ENCODE measurements at places on chromosomes 7 and 10.

DNA sequence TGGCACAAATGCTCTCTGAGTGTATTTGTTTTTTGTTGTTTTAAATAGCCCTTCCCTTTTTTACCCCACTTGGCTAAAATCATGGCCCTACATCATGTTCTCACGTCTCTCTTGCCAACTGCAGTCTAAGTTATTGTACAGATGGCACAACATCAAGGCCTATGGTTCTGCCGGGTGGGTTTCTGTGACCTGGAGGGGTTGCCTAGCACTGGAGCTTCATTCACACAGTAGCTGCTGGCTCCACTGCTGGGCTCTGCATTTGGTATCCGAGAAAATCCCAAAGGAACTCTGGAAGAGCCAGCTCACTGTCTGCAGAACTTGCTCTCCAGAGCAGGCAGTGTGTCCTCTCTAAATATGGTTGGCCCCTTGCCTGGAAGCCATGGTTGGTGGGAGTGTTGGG, 120.6 kb downstream of the LRRC4 start:
- DNase-seq = no peak

DNA sequence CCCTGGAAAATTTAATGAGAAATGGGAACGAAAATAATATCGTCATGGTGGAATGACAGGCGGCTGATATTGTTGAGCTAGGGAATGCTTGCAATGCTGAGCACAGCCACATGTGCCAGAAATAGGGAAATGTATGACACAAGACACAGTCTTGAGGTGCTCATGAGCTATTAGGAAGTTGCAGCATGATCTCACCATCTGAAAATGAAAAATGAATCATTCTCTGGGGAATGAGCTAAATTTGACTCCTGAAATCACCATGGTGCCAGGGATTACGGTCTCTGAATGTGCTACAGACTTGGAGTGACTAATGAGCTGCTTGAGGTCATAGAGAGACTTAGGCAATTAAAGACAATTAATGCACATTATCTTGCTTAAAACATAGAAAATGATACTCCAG, 845.0 kb downstream of the CNTNAP2 start:
- DNase-seq = no peak

GRCh38 chr10:108112218-108112617, 947.7 kb upstream of the SORCS1 start:
- DNase-seq = no peak

- no peak for DNase-seq
Measured at GRCh38 chr7:27102581-27103442, at the start of gene HOXA2. Gene HOXA2 (minus strand): TSS chr7:27102683. CDS start chr7:27102500, 183 bp downstream.

DNA sequence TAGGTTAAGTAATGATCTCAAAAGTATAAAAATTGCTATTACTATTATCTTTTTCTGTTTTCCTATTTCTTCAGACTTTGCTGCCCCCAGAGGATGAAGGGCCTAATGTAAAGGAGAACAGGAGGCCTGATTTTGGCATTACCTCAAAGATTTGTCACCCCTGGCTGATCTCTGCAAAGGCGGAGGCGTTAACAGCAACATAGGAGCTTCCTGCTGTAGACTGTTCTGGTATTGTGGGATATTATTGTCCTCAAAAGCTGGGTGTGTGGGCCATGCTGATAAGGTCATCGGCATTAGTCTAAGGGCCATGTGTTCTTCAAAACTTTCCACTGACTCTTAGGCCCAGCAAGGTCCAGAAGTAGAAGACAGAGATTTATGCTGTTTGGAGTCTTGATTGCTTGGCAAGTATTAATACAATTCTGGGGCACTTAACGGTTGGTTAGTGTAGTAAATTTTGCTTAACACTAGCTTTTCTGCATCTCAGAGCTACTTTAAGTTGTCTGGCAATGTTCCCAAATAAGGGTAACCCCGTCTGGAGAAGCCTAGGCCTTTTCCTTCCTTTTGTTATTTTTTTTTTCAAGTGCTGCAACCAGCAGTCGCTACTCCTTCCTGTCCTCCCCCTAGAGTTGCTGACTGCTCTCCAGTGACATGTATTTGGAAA, 14.0 kb upstream of the ENTPD1 start:
- DNase-seq = no peak

- peak; percentile 52 for DNase-seq
Measured at GRCh38 chr10:133393401-133394063, 425 bp upstream of the MTG1 start.

DNA sequence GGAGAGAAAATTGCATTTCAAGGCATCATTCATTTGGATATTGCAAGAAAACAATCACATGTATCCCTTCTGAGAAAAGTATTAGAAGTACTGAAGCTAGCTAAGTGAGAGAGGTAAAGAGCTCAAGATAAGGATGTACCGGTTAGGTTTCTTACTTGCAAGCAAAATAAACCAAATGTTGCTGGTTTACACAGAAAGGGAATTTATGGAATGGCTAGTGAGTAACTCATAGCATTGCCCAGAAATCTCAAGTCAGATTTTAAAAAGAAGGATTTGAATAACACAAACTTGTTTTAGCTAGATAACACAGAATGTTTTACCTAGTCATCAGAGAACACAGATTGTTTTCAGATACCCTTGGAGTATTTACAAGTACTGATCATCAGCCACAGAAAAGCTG, 30.6 kb downstream of the KLHL7 start:
- DNase-seq = no peak

DNA sequence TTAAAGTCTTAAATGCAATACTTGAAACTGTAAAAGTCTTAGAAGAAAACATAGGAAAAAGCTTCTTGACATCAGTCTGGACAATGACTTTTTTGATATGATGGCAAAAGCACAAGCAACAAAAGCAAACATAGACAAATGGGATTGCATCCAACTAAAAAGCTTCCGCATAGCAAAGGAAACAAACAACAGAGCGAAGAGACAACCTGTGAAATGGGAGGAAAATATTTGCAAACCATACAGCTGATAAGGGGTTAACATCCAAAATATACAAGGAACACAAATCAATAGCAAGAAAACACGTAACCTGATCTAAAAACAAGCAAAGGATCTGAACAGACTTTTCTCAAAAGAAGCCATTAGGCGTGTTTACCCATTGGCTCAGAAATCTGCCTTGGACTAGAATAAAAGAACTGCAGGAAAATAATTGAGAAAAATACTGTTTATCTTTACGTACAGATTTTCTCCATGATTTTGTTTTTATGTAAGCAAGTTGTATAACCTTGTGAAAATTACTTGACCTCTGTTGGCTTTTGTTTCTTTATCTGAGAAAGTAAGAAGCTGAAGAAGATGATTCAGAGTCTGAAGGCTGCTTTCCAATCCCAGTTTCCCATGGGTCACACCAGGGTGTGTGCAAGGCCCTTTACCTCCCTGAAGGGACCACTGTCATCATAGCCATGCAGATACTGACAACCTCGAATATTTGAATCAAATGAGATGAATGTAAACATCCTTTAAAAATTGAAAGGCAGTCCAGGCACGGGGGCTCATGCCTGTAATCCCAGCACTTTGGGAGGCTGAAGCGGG, 99.1 kb upstream of the LANCL2 start:
- DNase-seq = no peak

- DNase-seq = no peak
Measured at GRCh38 chr7:673681-674453, 52.6 kb upstream of the DNAAF5 start.

DNA sequence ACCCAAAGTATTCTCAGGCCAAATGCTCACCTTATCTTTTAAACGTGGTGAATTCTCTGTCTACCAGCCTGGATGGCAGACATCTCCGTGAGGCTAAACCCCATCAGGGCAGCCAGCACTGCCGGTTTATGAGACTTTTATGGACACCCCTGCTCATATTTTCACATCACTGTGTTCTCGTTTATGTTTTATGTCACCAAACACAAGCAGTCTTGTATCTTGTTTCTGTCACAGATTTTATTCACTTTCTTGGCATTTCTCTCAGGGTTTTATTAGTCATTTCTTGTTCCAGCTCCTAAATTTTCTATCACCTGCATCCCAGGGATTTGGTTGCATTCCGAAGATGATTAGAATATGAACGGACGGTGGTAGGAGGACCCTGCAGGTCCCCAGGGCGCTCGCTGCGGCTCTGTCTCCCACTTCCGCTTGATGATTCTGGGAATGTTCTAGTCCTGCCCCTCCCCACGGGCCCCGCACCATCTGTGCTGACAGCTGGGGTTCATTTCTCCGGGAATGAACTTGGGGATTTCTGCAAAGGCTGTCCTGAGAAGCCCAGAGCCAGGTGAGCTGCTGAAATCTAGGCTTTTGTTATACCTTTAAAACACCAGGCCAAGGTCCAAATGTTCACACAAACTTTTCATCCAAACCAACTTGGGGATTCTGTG, 217.6 kb downstream of the GFRA1 start:
- no peak for DNase-seq

DNA sequence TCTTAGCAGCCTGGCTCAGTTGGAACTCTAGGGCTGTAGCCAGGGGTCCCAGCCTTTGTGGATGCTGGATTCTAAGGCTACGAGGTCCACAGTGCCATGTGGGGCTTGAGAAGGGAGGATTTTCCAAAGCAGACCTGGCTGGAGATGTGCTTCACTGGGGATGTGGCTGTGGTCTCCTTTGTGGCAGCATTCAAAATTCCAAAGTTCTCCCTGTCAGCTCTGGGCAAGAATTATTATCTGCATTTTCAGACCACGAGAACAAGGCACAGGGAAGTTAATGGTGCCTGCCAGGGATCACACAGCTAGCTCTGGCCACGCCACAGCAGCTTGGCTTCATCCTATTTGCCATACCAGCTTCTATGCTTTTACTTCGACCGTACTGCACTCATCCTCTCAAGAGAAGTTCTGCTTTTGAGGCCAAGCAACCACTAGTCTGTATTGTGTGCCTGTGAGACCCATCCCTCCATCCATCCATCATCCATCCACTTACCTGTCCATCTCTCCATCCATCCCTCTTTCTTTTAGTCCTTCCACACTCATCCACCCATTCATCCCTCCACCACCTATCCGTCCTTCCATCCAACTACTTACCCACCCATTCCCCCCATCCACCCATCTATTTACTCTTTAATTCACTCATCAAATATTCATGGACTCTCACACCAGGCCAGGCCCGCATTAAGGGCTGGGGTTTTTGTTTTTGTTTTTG, 71.5 kb downstream of the ZMIZ1 start:
- no peak for DNase-seq

DNA sequence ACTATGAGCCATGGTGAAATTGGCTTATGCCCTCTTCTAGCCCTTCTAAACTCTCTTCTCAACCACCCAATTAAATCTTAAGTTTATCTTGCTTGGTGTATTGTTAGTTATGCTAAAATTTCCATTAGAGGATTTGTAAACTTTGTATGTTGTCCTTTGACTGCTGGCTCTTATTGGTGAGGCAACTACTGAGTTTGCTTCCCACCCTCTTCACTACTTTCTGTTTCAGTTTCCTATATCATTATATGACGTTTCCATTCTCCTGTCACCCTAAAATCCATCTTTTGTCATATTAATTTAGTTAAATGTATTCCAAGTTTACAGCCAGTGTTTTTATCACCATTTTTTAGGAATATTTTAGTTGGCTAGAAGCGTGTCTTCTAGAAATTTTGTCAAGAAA, 80.9 kb upstream of the VWC2 start:
- no peak for DNase-seq

- DNase-seq = no peak
Measured at GRCh38 chr10:29636178-29636577, 1.4 kb upstream of the SVIL start.

GRCh38 chr7:98500764-98501163, 99.9 kb upstream of the BAIAP2L1 start:
- no peak for DNase-seq

- no peak for DNase-seq
Measured at GRCh38 chr7:71987200-71987767, 424.9 kb downstream of the CALN1 start.

DNA sequence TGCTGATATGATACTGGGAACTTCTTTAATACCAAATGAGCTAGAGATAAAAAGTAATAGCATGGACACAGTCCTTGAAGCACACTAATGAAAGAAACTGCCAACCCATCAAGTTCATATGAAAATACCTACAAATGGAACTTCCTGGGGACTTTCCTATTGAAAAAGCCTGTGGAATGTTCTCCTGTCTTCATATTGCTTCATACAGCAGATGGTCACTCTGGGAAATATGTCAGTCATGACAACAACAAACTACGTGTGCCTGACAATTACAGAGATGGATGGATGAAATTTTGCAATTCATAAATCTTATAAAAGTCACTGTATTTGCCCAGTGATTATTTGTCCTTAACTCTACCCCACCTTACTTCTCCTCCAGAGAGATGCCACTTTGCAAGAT, 106.6 kb upstream of the COL1A2 start:
- no peak for DNase-seq

DNA sequence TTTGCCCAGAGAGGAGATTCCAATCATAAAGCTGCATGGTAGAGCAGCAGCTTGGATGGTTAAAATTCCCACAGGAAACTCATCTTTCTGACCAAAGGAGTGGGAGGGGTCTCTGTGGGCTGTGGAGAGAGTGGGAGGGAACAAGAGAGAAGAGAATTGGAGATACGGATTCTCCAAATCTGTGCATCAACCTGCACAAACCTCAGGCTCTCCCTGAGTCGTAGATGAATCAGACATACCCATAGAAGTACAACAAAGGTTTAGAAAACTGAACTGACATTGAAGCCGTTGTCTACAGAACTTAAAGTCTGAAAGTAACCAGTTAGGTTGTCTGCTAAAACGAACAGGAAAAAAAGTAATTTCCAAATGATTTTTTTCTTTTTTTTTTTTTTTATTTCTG, 41.9 kb downstream of the CYCS start:
- DNase-seq = no peak

GRCh38 chr7:47180516-47180826, 401.4 kb downstream of the TNS3 start:
- no peak for DNase-seq

- no peak for DNase-seq
Measured at GRCh38 chr7:32611201-32612099, 116.2 kb downstream of the AVL9 start.

DNA sequence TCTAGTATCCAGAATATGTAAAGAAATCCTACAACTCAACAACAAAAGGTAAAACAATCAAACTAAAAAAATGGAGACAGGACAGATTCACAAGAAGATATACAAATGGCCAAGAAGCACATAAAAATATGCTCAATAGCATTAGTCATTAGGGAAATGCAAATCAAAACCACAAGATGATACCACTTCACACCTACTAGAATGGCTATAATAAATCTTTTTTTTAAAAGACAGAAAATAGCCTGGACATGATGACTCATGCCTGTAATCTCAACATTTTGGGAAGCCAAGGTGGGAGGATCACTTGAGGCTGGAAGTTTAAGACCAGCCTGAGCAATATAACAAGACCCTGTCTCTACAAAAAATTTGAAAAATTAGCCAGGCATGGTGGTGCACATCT, 27.9 kb upstream of the CHCHD3 start:
- DNase-seq = no peak

GRCh38 chr10:9275861-9276260, 1221.4 kb downstream of the GATA3 start:
- no peak for DNase-seq

- no peak for DNase-seq
Measured at GRCh38 chr7:2488272-2488645, 12.1 kb upstream of the GRIFIN start.

DNA sequence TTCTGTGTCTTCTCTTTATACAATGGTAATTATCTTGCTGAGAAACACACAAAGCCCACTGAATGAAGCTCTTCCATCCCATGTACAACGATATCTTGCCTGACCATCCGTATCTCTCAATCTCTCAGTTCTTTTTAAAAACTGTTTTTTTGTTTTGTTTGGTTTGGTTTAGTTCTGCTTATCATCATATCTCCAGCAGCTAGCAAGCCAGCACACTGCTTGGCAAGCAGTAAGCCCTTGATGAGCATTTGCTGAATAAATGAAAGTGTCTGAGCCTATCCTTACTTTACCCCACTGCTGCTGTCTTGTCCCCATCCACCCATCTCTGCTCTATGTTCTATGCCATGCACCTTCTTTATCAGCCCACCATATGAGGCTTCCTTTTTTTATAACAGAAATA, 34.2 kb downstream of the ITGB1 start:
- no peak for DNase-seq

Data from upper lobe of right lung (tissue), 1 donor.